Hematopoietic multipotent progenitor cell treated with erythropoietin and hydrocortisone succinate and interleukin-3 and kit ligand, for 6 days (in vitro differentiated cells): ENCODE measurements at places on chromosomes 5 and 9.

DNA sequence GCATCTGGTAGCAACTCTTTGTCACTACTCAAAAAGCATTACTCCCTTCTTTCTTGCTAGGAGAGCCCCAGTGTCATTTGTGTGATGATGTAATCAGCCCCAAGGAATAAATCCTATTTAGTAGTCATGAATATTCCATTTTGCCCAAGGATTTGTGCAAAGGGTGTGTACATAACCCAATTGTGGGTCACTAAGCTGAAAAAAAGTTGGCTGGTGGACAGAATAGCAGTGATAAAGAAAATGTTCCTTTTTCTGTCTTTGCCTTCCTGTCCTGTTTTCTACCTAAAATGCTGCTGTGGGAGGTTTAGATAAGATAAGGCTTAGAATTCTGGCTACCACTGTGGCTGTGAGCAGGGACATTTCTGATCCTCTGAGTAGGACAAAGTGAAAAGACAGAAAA, 223.1 kb upstream of the ITGA1 start:
- DNase-seq: no peak

DNA sequence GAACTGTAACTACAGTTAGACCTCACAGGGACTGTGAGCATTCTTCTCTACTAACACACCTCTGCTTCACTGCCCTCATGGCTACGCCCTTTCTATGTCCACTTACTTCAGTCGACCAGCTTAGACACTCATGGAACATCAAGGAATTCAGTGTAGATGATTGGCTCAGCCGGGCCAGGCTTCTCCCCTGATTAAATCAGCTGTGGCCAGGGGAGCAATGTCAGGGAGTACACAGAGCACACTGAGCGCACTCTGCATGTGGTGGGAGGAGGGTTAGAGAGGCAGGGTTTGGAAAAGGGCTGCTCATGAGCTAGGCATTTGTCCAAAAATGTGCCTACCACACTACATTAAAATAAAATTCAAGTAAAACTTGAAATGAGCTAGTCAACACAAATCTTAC, 400.5 kb downstream of the ARRDC3 start:
- peak; percentile 7 for DNase-seq

DNA sequence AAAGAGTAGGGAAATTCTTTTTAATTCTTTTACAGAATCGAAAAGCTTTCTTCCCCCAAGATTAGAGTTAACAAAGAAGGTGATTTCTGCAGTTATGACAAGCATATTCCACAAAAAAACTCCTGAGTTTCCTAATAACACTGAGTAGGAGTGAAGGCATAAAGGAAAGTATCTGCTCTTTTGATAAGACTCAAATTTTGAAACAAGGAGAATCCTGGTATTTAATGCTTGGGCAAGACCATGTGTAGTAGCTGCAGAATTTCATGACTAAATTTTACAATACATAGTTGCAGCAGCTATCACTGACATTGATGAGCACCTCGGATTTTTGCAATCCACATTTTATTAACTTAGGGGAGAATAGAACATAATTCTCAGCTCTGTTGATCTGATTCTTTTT, 92.6 kb downstream of the MARCHF3 start:
- no peak for DNase-seq

DNA sequence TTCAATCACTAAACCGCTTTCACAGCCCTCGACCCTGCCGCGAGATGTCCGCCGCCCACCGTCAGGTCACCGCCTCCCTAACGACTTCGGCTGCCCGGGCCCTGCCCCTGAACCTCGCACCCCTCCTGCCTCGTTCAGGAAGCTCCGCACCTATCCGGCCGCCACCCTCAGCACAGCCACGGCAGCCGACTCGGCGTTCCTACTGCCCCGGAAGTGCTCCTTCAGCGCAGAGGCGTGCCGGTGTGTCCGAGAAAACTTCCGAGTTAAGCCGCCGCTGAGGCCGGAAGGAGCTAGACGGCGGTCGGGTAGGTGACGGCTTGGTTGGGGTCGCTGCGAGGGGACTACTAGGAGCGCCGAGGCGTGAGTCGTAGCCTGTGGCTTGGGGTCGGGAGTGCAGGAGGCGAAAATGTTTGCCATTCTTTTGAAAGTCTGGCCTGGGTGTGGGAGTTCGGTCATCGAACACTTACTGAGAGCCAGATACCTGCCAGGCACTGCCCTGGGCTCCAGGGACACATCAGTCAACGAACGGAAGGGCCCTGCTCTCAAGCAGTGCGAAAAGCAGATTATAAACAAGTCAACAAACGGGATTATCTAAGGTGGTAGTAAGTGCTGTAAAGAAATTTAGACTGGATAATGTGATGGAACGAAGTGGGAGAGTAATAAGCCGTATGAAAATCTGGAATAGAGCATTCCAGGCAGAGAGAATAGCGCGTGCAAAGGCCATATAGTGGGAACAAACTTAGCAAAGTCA, at the start of the genes FAM114A2 and MFAP3:
Gene FAM114A2, minus strand, starts transcription at position 204 of the 751 bp plus-strand sequence. CDS start 3,957 bp downstream, outside the sequence.
Gene MFAP3, plus strand, starts transcription at position 261 of the 751 bp plus-strand sequence. CDS start 10,756 bp downstream, outside the sequence.
- DNase-seq: peak; percentile 96

- DNase-seq: no peak
These were observed 15.7 kb upstream of the GRHPR start for GRCh38 chr9:37406603-37407401.

- no peak for DNase-seq
These were observed 33.7 kb downstream of the ADAMTS2 start for GRCh38 chr5:179311581-179311980.

DNA sequence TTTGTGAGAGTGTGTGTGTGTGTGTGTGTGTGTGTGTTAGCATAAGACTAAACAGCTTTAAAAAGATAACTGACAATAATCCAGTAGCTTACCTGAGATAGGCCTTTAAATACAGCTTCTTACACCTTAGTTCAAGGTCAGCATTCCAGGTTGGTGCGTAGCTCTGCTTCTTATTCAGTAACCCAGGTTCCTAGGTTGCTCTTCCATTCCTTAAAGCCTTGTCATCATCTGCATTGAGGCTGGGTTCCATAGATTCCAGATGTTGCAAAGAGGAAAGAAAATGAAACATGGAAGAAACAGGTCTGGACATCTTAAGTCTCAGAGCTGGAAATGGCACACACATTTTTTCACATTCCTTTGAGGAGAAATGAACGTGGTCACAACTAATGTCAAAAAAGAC, 53.9 kb upstream of the CAMK4 start:
- DNase-seq: no peak

DNA sequence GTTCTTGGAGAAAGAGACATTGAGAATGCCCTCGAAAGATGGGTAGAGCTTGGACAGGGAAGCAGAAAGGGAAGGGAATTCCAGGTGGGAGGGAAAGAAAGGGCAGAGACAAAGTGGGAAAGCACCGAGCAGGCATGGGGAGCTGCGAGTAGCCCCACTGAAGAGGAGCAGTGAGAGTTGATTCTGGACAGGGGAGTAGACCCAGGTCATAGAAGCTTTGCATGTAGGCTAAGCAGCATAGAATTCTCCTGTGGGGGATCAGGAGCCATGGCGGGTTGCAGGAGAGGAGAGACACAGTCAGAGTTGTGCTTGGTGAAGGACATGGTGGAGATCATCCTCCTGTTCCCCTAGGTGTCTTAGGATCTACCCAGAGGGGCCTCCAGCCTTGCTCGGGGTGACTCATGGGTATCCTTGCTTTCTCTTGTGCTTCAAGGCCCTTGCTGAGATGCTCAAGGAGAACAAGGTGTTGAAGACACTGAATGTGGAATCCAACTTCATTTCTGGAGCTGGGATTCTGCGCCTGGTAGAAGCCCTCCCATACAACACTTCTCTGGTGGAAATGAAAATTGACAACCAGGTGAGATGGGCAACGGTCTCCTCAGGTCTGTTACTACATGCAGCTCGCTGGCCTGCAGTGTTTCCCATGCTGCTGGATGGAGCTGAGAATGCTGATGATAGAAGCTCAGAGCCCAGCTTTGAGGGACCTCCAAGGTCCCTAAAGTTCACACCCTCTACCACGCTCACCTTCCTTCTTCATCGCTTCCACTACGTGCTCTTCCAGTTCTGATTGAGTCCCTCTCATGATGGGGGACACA, 64.5 kb downstream of the TSTD2 start:
- DNase-seq: no peak

DNA sequence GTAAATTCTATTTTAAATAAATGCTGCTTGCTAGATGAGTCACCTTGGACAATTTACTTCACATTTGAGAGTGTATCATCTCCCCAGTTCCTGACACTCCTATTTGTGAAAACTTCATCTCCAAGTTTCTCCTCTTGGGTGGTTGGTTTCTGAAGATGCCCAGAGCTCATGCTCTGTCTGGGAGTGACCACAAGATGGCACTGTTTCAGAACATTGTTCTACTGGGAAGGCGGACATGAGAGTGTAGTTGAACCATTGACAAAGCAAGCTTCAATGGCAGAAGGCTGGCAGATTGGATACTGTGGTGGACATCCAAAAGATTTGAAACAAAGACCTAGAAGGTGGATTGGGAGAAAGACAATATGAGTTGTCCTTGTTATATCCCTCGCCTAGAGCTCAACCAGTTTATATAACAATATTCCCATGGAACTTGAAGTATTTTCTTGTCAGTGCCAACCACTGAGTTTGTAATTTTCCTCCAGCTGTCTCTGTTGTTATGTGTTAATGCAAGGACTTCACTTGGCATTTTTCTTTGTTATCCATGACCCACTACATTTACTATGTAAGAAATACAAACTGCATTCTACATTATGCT, 234.3 kb upstream of the ANKH start:
- DNase-seq: peak; percentile 69

DNA sequence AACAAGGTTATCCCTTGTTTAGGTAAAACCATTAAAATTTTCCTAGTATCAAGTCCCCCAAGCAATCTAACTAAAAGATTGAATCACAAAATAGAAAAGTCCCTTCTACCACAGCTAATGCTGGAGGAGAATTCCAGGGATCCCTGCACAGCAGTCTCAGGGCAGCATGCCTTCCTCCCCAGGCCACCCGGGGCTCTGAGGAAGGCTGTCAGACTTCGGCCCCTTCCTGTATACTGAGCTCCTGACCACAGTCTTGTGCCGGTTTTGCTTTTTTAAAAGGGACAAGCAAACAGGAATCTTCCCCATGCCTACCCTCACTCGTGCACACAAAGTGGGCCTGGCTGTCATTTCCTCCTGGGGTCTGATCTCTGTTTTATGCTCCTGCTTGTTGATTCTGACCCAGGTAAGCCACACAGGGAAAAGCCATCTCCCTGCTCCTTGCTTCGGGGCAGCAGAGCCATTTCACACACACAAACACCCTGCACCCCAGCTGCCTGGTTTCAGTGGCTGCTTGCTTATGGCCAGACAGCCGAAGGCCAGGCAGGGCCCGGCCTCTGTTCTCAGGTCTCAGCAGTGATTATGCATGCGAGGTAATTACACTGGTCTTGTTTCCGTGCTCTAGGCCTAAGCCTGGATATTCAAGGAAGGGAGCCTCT, 211.9 kb downstream of the NXNL2 start:
- DNase-seq: no peak

DNA sequence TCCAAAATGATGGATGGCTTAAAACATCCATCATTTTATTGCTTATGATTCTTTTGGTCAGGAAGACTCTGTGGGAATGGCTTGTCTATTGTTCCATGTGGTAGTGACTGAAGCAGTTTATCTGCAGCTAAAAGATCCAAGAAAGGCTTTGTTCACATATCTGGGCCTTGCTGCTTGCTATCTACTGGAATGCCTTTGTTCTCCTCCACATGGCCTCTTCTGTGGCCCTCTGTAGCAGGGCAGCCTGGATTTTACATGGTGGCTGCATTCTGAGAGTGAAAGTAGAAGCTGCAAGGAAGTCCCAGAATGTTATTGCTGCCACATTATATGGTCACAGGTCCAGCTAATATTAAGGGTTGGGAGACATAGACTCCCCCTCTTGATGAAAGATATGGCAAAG, 35.1 kb downstream of the DMXL1 start:
- DNase-seq: no peak

DNA sequence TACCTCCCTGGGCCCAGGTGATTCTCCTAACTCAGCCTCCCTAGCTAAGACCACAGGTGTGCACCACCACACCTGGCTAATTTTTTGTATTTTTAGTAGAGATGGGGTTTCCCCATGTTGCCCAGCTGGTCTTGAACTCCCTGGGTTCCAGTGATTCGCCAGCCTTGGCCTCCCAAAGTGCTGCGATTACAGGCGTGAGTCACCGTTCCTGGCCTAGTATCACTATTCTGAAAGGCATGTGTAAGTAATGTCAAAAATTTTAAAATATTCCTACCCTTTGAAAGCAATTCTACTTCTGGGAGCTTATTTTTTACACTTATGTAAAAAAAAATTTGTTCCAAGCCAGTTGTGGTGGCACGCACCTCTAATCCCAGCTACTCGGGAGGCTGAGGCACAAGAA, 27.1 kb upstream of the TLE1 start:
- DNase-seq: no peak

DNA sequence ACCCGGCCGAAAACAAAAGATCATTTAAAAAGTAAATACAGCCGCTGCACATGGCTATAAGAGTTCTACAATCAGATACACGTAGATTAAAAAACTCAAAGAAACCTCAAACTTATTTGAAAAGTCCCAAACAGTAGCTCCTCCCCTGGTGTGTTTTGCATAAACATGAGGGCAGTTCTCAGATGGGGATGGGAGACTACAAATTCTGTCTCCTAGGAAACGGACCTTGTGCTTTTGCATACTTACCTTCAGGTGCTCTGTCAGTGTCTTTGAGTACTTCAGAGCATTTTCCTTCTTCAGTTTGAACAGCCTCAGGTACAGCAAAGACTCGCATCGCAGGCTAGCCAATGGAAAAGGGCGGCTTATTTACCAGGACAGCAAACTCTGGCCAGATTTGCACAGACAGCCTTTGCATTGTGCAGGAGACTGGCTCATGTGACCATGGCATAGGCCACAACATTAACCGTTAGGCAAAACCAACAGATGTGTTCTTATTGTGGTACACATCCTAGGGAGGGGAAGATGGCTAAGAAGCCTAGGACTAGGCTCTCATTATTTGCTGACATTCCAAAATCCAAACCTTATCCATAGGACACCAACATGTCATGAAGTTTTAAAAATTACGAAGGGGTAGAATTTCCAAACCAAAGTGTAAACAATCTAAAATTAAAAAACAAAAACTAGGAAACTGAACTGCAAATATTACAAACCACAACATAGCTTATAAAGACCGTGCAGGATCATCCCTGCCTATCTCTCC, 12.8 kb downstream of the LEAP2 start:
- no peak for DNase-seq

DNA sequence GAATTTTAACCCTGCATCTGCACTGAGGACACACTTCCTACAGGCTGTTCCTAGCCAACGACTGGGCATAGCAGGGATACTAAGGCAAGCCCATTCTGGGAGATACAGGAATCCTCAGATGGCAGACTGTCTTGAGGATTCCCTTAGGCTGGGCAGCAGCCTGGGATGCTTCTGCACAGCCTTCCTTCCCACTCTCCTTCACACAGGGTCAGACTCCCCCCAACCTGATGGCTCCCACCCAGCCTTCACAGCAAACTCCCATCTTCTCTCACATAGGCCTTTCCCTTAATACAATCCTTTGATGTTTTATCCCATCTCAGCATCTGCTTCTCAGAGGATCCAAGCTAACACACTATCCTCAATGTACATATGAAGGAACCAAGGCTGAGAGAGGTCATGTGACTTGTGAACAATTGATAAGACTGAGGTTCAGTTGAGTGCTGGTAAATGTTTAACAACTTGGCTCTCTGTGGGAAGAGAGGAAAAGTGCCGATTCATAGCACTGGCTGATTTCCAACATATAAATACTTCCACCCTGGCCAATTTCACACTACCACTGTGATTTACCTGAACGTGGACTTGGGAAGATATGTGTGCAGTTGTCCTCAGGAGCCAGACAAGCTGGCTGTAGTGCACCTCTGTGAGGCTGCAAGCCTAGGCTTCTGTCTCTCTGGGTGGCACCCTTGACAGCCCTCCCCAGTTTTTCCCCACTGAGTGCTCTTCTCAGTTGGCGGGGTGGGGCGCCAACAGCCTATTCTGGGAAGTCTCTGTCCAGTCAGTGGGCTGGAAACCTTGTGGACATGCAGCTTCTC, 120.2 kb upstream of the TRIM32 start:
- DNase-seq: peak; percentile 61
